Fibroblast of skin of back (primary cell): ENCODE measurements at places on chromosomes 12 and 14.

DNA sequence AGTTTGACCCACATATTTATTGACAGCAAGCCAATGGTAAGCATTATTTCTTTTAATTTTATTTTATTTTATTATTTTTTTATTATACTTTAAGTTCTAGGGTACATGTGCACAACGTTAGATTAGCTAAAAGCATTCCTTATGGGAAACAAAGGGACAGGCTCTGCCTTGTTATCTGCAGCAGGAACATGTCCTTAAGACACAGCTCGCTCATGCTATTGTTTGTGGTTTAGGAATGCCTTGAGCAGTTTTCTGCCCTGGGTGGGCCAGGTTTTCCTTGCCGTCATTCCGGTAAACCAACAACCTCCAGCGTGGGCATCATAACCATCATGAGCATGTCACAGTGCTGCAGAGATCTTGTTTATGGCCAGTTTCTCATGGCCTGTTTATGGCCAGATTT is 370.2 kb downstream of the TMEM117 start:
- DNase-seq: no peak

DNA sequence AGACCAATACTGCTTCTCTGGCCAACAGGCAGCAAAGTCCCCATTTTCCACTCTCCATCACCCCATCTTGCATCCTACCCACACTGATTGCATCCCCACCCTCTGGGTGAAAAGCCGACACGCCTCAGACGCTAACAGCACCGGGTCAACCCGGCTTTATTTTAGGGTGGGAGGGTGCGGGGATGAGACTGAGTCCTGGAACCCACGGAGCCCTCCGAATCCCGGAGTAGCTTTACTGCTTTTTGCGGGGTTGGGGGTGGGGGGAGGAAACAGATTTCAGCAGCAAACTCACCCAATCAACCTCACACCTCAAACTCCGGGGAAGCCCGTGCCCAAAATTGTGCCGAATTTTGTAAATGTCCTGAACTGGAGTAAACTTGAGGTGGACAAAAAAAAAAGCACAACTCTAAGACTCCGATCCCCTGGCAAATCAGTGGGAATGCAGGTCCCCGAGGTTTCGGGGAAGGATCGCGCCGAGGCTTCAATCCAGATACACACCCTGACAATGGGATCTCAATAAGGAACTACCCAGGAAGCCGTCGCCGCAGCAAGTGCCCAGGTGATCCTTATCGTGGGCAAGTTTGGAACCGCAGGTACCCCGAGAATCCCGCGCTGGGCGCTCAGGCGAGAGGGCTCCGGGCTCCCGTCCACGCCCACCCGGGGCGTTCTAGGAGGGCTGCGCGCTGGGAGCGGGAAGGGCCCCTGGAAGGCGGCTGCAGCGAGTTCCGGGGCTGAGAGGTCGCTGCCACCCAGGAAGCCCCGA is 1.1 kb downstream of the GCH1 start:
- no peak for DNase-seq

DNA sequence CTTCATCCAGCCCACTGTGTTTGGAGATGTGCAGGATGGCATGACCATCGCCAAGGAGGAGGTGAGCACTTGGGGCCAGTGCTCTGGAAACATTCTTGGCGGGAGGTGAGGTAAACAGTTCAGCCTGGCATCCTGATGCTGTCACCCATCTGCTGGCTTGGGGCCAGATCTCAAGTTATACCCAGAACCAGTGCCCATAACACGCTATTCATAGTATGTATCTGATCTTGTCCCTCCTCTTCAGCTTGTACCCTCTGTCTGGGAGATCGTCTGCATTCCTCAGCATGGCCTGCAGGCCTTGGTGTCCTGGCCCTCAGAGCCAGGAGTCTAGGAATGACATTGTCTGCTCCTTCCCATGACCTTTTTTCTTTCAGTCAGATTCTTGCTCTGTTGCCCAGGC is 31.4 kb downstream of the ALDH2 start:
- no peak for DNase-seq

DNA sequence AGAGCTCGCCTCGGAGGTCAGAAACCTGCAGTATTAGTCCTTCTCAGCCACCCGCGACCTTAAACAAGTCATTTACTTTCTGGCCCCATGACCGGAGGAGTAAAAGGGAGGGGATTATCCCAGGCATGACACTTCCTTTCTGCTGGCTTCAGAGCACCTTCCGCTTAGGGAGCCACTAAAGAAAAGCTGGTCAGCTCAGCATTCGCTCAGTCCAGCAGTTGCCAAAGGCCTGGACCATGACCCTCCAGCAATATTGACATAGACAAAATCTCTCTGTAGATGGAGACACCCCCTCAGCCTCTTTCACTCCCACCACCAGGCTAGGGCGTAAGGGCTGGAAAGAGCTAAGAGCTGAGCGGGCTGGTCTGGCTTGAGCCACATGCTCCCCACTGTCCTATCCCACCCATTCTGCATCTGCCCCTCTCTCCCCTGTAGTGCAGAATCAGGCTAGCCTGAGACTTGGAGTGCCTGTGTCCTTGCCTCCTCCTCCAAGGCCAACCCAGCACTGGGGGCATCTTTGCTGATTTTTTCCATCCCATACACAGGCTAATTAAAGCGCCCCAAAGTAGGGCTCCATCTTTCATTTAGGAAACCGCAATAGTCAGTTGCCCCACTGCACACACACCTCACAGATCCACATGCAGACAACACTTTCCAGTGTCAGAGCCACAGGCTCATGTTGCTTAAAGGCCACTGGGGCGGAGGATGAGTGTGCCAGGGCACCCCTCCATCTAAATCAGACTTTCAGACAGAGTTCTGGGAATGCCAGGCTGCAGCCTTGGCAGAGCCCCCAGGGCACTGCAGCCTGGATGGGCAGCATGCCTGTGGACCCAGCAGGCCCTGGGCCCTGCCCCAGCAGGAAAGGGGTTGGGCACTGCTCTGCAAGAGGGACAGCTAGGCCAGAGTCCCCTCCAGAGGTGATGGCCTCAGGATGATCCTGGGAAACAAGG is 4.0 kb upstream of the CPNE6 start:
- DNase-seq: no peak

DNA sequence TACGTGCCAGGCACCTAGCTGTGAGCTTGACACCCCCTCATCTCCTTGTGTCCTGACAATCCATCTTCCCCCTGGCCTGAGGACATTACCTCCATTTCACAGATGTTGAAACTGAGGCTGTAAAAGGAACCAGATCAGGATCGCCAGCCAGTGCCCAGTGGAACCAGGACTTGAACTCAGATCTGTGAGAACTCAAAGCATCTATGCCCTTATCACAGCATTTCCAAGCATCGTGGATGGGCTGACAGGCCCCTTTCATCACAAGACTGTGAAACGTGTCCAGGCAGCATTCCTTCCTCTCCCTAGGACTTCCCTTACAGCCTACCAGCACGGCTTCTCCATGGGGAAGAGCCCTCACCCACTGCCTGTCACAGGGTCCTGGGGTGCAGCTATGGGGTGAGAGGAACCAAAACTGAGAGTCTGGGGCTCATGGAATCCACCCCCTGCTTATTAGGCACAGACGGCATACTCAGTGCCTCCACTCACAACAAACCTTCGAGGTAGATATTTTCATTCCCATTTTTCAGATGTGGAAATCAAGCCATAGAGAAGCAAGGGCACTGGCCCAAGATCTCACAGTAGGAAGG is 26.9 kb downstream of the CMKLR1 start:
- no peak for DNase-seq

DNA sequence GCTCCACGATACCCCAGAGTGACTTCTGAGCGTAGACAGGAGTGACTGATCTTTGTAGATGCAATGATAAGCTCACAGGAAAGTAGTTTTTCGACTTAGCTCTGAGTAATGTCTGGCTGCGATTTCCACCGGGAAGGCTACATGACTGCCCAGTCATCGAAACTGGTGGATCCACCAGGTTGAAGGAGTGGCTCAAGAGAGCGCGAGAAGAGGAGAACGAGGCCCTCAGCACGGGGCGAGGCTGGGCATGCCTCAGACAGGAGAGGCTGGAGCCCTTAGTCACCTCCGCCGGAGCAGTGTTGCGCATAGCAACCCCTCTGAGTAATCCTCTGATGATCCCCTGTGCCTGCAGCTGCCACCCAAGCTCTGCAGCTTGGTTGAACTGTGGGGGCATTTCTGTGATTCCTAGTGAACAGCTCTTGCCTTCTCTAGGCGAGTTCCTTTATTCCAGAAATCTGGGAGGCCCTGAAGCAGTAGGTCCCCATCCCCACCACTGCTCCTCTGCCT is 25.6 kb downstream of the ELK3 start:
- peak; percentile 98 for DNase-seq

DNA sequence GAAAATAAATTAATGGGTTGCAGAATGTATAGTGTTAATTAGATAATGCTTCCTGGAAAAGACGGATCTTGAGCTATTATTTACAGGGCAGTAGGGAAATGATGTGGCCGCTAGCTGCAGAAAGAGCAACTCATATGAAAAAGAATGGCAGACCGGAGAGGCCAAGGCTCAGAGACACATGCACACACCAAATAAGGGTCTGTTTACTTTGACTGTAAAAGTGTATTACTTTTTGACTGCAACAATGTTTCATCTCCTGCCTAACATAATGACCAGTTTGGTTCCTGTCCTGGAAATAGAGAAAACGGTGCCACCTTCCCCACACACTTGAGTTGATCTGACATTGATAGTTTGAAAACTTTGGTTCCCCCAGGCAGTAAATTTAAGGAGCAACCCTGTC is 290.9 kb downstream of the CACNA1C start:
- DNase-seq: no peak

DNA sequence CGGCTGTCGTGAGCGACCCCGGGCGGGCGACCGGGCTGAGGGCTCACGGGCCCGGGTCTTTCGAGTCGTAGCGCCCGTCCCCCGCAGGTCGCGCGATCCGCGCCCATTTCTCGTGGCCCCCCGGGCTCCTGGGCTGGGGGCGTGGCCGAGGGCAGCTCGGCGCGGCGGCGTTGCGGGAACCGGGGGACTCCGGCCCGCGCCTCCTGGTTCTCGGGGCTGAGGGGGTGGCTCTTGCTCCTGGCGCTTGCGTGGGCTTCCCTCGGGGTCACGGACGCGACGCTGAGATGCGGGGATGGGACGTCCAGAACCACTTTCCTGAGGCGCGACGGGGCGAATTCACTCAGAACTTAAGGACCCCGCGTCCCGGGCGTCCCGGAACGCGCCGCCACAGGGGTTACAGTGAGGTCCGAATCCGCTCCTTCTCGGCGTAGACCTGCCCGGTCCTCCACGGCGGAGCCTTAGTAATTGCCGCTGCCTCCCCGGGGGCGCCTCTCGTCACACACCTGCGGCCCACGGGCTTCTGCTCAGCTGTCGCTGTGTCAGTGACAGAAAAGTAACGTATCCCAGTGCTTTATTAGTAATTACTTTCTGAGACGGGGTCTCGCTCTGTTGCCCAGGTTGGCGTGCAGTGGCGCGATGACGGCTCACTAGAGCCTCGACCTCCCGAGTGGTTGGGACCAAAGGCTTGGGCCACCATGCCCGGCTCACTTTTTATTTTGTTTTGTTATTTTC is 606 bp downstream of the EP400 start:
- DNase-seq: no peak

DNA sequence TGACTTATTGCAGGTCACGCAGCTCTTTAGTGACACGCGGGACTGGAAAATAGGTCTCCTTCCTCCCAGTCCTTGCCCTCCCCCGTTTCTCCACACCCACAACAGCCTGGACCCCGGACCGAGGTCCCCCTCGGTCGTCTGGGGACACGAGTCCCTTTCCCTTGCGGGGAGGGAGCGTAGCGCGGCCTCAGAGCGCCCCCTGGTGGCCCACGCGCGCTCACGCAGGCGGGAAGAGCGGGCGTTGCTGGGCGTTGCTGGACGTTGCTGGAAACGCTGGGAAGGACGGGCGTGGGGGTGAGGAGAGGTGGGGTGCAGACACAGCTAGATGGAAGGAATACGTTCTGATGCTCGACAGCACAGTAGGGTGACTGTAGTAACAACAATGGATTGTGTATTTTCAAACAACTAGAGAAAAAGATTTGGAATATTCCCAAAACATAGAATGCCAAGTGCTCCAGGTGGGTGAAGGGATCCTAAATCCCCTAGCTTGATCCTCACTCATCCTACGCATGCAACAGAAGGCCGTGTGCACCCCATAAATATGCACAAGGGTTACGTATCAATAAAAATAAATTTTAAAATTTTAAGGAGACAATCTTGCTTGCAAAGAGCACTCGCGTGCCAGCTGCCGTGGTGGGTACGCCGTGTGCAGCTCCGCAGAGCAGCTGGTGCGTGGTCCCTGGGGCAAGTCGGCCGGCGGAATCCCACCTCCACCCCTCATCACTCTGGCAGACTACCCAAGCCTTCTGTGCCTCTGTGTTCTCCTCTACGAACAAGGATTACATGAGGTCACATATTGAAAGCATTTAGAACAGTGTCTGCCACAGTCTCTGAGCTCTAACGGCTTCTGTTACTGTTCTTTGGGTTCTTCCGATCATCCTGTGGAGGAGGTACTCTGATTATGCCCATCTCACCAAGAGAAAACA is 87.4 kb downstream of the B4GALNT3 start:
- peak; percentile 55 for DNase-seq

DNA sequence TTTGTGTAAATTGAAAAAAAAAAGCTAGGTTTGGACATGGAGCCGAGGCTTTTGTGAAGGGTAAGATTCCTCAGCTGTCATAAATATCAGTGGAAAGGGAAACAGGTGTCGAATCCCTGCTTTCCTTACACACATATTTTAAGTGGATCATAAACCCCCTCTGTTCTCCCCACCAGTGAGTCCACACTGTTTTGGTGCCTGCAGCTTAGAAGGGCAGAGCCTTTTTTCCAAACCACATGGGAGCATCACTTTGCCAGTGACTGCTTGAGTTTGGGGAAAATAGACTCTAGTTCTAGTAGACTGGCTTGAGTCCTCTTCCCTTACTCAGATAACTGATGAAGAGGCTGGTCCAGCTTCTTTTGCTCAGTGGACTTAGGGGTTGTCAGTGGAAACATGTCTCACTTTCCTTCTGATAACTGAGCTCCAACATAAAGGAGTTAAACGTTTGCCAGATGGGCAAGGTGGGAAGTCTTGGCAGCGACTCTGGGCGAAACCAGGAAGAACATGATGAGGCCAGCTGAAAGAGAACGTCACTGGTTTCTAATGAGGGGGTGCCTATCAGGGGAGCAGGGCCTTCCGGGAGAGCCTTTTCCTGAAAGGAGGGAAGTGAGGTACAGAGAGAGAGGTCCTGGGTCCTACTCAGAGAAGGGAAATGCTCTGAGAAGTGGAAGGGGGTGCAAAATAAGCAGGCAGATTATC is 168.1 kb upstream of the PARP11 start:
- DNase-seq: no peak

DNA sequence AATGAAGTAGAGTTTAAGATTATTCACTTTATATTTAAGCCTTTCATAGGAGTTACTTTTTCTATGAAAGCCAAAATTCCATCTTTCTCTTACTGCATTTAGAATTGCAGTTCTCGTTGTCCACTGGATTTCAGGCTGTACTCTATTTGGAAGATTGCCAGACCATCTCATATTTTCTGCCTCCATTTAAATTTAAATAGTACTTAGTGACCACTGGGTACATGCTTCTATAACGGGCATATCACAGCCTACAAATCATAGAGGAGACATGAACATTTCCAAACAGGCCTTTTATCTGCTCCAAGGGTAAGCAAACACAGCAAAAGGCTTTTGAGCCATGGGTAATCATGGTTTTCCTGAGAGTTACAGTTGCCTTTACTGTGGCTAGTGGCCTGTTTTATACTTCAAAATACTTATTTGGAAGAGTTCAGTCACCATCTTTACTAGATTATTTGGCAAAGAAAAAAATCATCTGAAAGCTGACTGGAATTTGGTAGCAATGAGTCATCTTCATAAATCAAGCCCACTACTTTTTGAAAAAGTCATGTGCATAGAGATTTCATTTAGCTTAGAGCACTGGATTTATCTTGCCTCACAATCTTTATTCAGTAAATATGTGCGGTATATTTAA is 15.7 kb downstream of the ANO6 start:
- peak; percentile 86 for DNase-seq

- no peak for DNase-seq
These were observed 130.5 kb downstream of the TMTC1 start for GRCh38 chr12:29653286-29653685.
